ENCODE measurements at places on chromosomes 4 and X.

DNA sequence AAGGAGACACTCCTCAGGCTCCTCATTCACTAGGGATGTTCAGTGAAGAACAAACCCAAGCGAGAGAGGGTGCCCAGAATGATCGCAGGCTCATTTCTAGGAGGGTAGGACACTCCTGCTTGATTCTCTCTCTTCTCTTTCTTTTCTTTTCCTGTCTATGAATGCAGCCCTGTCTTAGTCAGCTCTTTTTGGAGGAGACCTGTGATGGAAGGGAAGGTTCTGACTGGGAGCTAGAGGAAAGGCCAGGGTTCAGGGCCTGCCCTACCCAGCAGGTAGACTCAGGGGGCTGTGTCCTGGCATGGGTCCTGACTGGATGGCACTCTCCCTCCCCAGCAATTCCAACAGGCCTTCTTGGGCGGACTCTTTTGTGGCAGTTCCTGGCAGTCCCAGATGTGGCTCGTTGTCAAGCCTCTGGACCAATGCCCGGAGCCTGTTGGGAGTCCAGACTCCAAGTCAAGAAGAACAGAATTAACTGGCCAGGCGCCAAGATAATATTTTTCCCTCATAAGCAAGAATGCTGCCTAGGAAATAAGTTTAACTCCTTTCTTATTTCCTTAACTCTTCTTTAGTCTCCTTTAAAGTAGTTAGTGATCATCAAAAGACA, 139.4 kb upstream of the SCML1 start:
- no peak for DNase-seq

DNA sequence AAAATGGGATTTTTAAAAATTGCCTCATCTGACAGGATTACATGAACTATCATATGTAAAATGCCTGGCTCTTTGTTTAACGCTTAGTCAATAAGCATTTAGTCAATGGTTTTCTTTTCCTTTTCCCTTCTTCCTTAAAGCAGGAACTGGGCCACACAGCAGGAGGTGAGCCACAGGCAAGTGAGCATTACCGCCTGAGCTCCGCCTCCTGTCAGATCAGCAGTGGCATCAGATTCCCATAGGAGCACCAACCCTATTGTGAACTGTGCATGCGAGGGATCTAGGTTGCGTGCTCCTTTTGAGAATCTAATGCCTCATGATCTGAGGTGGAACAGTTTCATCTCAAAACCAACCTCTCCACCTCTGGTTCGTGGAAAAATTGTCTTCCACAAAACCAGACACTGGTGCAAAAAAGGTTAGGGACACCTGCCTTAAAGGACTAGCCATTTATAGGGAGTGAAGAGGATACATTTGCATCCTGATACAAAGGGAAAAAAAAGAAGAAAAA, 306.1 kb downstream of the FBXW7 start:
- no peak for DNase-seq

DNA sequence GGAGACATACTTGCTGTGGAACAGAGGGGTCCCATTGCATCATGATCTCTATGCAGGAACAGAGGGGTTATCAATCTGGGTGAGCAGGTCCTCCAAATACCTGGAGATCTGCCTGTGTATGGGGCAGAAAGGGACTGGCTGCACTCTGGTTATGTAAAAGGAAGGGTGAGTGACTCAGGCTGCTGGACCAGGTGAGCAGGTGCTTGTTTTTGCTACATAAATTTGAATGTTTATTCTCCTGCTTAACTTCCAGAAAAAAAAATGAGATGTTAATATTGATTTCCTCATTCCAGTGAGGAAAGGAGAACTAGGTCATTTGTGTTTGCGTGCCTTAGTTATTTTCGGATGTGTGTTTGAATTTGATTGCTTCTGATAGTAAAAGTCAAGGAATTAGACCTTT, 225.8 kb upstream of the TRAM1L1 start:
- DNase-seq = no peak

GRCh38 chr4:98828801-98829200, 100.1 kb downstream of the EIF4E start:
- no peak for DNase-seq

DNA sequence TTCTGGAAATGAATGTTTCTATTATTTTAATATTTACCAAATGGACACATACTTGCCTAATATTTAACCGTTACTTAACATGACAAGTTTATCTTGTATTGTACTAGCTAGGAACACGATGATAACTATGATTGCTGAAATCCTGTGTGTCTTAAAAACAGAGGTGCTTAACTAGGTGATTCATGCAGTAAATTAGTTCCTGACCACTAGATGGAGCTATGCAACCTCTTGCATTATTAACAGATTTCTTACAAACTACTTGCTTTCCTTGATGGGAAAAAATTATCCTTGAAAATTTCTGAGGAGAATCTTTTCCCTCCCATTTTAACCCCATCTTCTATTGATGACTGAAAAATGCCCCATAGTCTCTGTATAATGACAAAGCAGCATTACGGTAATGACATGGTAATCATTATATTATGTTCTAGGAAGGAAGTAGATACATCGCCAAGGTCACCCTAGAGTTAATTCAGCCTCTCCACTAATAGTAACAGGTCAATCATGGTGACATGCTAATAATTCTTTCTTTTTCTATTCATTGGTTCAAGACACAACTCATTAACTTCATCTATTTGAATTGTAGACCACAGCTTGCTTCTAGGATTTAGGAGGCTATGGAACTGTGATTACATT, 844.2 kb downstream of the RAPGEF2 start:
- DNase-seq = peak; percentile 33

DNA sequence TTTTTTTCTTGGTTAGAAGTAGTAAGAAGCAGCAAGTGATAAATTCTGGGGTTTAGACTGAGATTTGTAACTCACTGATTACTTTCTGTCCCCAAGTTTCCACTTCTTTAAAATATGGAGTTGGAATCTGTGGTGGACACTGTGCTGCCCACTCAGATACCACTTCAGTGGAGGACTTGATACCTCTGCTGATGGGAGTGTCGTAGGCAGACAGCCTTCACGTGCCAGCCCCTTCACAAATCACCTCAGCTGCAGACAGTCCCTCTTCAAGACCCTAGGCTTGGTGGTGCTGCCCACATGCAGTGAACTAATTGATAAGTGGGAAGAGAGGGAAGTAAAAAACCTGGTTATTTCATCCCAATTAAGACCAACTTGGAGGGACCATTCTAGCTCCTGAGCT, 139.5 kb downstream of the PDLIM5 start:
- no peak for DNase-seq

DNA sequence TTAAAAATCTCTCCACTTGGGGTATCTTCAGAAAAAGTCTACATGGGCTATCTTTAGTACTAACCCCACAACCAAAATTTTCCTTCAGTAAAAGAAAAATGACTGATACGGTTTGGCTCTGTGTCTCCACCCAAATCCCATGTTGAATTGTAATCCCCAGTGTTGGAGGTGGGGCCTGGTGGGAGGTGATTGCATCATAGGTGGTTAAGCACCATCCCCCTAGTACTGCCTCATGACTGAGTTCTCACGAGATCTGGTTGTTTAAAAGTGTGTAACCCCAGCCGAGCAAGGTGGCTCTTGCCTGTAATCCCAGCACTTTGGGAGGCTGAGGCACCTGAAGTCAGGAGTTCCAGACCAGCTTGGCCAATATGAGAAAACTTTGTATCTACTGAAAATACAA, 66.8 kb downstream of the USP46 start:
- no peak for DNase-seq

DNA sequence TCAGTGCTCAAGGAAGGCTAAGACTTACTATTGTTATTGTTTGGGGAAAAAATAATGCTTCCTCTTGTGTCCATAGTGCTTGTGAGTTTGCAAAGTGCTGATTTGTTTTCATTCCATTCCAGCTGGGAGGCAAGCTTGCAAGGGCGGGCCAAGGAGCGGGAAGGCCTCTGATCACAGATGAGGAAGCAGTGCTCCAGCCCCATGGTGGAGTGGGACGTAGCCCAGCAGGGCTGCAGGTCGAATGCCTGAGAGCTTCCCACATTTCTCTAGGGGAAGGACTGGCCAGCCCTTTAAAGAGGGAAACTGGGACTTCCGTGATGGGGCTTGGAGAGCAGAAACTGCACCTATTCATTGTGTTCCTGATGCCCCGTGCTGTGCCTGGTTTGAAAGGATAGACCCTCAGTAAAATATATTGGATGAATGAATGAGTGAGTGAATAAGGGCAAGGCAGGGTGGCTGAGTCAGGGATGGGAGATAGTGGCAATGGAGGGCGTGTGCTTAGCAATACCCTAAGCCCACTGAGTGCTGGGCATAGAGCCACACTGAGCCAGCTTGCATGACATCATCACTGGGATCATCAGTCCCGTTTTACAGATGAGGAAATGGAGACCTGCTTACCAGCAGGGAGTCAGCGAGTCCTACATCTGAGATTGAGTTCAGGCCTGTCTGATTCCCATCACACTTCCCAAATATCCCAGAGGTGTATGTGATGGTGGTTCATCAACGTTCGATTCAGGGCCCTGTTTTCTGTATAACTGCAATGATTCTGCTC, 17.9 kb upstream of the NSG1 start:
- no peak for DNase-seq

DNA sequence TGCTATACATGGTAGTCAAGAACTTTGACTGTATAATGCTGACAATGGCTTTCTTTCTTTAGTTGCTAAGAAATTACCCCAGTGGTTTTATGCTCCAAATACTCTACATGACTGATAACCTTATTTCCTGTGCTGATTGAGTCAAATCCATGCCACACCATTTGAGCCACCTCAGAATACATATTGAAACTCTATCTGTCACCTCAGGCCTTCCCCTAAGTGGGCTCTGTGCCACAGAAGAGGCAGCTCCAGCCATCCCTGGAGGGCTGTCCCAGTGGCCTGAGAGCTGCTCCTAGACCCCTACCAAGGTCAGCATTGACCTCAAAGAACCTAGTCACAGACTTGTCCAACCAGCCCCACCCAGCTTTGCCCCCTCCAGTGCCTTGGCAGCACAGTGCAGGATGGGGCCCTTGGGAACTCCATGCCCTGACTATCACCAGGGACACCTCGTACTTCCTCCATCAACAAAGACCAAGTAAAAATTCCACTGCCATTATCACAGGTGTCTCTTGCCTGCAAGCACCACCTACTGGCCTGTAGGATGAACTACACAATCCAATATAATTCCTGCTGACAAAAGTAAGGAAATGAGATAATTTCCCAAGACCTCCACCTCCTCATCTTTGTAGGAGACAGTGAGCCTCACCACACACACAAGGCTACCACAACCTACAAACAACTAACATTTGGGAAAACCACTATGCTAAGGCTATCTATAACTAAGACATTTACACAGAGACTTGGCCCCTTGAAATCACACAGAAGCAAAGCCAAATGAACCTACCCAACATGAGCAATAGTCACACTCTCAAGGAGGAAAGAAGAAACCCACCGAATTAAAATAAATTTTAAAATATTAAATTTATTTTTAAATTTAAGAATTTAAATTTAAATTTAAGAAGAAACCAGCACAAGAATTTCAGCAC, 239.9 kb downstream of the NKX6-1 start:
- DNase-seq = no peak

DNA sequence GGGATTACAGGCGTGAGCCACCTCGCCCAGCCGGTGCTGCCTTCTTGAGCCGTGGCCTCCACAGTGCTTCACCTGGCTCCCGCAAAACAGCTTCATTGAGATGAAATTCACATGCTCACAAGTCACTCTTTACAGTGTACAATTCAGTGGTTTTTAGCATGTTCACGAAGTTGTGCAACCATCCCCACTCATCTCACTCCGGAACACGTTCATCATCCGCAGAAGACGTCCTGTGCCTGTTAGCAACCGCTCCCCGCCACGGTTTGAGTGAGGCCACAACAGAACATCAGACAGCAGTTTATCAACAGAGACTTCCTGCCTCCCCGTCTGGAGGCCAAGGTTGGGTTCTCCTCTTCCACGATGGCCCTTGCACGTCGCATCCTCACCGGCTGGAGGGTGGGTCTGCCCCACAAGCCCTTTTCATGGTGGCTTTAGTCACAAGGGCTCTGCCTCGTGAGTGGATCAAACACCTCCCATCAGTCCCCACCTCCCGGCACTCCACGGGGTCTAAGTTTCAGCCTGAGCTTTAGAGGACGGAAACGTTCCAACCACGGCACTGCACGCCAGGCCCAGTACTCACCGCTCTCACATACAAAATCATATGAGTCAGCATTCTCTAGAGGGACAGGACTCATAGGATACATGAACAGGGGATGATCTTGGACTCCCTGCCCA, 29.6 kb upstream of the SPON2 start:
- DNase-seq = no peak

DNA sequence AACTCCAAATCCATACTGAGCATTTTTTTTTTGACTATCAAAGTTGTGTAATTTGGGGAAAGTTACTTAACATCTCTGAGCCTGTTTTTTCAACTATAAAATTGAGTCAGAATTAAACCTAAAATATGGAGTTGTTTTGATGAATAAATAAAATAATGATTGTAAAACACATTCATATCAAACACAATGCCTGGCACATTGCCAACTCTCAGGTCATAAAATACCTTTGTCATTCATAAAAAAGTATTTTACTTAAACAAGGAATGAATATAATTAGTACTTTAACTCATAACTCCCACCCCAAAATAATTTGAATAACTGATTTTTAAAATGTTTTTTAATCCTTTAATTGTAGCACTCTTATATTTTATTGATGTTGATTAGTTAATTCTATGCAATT, 3.8 kb upstream of the GPR174 start:
- DNase-seq = no peak

DNA sequence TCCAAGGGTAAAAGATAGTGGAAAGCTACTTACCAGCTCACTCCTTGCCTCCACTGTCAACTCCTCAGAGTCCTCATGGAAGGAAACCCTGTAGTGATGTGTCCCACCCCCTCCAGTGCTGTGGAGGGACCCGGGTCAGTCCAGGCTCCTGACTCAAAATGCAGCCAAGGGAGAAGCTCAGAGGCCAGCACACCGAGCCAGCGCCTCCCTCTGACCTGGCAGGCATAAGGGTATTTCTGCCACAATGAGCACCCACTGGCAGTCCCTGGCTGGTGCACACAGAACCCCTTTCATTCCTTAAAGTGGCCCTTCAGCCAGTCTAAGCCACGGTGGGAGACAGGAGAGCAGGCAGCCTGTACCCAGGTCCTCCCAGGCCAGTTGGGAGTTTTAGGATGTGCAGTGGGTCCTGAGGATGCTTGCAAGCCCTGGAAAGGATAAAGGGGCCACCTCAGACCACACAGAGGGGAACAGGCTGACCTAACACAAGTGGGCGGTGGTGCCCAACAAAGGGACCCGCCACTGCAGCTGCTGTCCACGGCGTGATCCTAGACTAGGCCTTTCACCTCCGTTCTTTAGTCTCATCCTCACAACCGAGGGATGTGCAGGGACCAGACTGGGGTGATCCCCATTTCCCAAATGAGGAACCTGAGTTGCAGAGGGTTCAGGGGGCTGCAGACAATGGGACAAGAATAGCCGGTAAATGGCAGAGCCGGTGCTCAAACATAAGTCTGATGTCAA, 5.7 kb downstream of the JAKMIP1 start:
- no peak for DNase-seq

All from cerebellum (tissue), 4 donors.